ENCODE measurements at places on chromosomes 5 and 9.
A peak's percentile ranks its signal among the peaks of the same experiment; 100 is the strongest.

DNA sequence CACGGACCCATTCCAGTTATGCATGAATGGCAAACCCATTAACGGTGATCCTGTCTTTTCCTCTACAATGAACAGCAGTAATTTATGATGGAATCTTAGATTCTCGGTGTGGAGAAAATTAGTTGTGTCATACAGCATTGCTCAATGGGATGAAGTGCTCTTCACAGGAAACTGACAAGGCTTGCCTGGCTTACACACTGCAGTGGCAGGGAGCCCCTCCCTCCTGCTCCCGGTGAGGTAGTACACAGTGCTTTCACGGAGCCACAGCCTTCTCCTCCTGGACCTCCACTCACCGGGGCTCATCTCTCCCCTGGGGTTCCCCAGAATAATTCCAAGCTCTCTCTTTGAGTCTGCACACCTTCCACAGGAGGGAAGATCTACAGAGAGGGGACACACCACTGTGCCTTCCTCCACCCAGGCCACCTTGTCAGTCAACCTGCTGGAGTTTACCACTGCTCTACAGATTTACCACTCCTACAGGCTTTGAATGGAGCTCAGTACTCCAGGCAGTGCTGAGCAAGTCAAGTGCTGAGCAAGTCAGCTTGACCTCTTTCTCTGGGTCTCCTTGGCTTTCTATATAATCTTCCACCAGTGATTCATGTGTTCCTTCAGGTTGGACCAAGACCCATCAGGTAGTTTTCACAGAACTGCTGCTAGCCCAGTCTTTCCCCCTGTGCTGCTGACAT lies 59.1 kb upstream of the TBC1D2 start:
- no peak for DNase-seq
- no peak overlapping the region for H3K4me3 ChIP-seq
- peaks cover 6% of the 10 kb centered on the region for H3K4me1 ChIP-seq
- no peak overlapping the region for H3K27ac ChIP-seq
- peaks cover 4% of the 10 kb centered on the region for H3K27me3 ChIP-seq

DNA sequence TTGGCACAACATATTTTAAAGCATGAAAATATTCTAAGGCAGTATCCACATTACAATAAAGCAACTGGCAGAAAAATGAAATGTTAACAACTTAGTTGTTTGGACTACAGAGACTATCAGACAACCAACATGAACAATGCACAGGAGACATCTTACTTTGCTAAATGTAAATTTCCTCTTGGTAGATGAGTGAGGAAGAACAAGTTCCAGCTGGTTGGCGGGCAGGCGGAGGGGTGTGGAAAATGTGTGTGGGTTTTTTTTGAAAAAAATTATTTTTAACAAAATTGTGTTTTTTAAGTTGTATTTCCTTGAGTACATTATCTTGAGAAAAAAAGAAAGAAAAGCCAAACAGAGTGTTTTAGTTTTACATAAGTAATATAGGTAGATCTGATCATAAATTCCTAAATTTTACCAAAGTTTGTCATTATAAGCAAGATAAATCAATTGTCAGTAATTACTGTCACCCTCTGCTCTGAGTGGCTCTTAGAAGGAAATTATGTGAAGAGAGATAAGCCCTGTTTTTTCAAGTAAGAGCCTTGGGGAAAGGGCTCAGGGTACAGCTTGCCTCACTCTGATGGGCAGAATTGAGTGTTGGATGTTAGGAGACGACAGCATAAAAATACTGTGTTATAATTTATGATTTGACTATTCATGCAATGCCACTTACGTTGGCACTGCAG lies 42.5 kb downstream of the TMEM167A start:
- no peak overlapping the region for H3K27ac ChIP-seq
- no peaks in the 10 kb centered on the region for H3K36me3 ChIP-seq
- no peaks in the 10 kb centered on the region for H3K27me3 ChIP-seq
- H3K4me1 ChIP-seq = peaks cover 5% of the 10 kb centered on the region

DNA sequence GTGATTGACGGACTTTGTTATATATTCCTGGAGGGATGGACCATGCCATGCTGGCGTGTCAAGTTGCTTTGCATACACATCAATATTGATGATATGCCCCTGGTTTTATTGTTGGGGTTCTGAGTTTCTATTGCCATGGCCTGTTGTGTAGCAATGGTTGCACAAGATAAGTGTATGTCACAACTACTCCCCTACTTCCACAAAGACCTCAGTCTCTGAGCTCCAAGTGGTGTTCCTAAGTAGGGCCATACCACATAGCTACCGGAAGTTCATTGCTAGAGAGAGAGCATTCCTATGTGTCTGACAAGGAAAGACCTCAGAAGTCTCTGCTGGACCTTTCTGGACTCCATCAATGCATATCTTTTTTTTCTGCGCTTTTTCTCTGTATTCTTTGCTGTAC lies 19.8 kb downstream of the TXNDC8 start:
- no peak overlapping the region for H3K27ac ChIP-seq
- DNase-seq = no peak
- peaks cover 4% of the 10 kb centered on the region for H3K27me3 ChIP-seq
- H3K36me3 ChIP-seq = no peaks in the 10 kb centered on the region

GRCh38 chr5:1111727-1112289 lies at the start of gene SLC12A7:
SLC12A7 (minus strand) TSS chr5:1112063; CDS start chr5:1111991, 72 bp downstream.
- H3K36me3 ChIP-seq = peaks cover 2% of the 10 kb centered on the region
- peak within 1 kb of the TSS; percentile 79 for H3K27ac ChIP-seq

- H3K27me3 ChIP-seq = peaks cover 2% of the 10 kb centered on the region
- H3K27ac ChIP-seq = no peak overlapping the region
- no peak overlapping the region for H3K4me3 ChIP-seq
- peaks cover 10% of the 10 kb centered on the region for H3K4me1 ChIP-seq
Observed at GRCh38 chr9:649128-650074, 192.1 kb upstream of the DMRT1 start.

Measured in activated T-helper 1 cell treated with anti-CD3 and anti-CD28 coated beads, Interleukin-12 subunit alpha, Interleukin-12 subunit beta, Interleukin-2, Interleukin-4 antibody, amounts not matched to agents 30 ng/mL and 10 ng/mL and 1 ng/mL, durations not matched to agents 14 hours and 24 hours and 36 hours (primary cell).